ENCODE measurements at places on chromosomes 1 and 21.

DNA sequence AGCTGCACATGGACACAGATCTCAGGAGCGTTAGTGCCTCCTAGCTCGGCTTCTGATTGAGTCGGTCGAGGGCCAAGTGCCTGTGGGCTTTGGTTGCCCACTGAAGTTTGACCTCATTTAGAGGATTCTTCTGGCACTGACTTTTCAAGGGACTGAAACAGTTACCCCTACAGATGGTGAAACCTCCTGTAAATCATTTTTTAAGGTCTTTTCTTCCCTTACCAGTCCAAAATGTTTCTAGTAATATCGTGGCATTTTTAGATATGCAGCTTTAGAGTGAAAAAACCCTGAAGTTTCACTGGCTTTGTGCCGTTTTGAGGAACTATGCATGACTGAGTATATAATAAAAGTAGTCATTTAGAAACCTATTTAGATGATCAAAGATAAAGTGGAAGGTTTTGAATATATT lies 34.7 kb upstream of the L1TD1 start:
- no peak for DNase-seq

DNA sequence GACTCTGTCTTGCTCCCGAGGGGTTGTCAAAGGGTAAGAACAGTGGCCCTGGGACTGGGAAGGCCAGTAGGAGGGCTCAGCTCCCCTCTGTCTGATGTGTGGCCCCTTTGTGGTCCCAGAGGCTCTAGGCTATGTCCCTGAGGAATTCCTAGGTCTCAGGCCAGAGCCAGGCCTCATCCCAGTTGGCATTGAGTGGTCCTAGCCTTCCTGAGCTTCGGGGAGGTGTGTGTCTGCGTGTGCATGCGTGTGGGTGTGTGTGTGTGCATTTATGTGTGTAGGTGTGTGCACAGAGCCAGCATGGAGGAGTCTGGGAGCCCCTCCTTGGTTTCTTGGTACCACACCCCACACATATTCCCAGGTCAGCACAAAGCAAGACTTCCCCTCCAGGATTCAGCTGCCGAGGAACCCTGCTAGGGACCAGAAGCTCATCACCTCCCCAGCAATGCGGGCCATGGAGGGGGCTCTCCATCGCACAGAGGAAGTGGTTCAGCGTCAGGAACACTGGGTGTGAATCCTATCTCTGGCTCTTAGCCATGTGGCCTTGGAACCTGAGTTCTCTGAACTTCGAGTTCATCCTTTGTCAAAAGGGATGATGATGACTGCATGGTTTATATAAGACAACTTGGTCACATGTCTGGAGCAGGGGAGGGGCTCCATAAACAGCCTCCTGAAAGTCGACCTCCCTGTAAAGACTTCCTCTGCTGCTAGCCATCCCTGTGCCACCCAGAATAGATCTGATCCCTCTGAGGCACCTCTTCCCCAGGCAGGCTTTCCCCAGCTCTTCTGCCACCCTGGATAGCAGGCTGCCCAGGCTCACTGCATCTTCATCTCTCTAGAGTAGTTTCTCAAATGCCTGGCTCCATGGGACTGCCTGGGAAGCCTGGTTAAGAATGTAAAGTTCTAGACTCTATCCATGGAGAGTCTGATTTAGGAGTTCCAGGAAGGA lies 8.3 kb upstream of the EPS8L3 start:
- no peak for DNase-seq

DNA sequence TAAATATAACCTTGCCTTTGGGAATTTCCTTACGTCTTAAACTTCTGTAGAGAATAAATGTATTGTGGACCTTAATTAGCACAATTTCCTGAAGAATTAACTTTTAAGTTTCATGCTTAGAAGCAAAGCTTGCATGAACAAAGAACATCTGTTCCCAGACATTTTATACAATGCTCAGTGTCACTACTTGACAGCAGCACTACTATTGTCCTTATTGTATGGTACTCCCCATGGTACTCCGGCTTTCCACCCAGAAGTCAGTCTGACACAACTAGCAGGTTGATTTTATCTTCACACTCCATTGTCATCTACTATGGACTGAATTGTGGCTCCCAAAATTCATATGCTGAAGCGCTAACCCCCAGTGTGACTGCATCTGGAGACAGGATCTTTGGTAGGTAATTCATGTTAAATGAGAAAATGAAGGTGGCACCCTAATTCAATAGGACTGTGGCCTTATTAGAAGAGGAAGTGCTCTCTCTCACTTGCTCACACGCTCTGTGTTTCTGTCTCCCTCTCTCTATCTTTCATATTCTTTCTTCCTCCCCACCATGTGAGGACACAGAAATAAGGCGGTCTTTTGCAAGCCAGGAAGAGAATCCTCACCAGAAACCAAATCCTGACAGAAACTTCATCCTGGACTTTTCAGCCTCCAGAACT lies 10.7 kb upstream of the OR2B11 start:
- no peak for DNase-seq

DNA sequence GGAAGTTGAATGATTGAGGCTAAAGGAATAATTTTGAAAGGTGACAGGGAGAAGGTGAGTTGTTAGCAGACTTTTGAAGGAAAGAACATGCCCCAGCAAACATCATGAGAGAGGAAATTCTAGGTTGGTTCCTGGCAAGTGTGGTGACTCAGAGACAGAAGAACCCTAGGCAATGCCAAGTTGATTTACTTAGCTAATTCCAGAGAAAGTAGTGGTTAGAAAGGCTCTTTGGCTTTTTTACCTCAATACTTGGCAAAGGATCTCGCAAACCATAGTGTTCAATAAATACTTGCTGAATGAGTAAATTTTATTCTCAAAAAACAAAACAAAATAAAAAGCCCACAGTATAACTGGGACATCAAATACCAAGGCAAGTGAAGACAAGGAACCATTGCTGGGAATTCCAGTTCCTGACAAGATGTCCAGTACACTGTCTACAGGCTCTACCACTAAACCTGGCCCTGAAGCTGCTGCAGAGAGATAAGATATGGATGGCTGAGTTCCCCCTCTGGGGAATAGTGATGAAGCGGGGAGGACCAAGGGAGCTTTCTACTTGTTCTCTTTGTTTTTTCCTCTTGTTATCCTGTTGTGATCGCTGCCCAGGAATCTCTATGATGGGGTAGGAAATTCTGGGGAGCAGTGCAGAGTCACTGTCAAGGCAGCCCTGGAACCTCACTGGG lies 48.2 kb downstream of the IL12RB2 start:
- no peak for DNase-seq

GRCh38 chr1:32448773-32449456 lies 16.0 kb upstream of the ZBTB8B start:
- peak; percentile 60 for DNase-seq

- DNase-seq, result no peak
Measured at GRCh38 chr21:33278721-33279120, 12.6 kb downstream of the IL10RB start.

DNA sequence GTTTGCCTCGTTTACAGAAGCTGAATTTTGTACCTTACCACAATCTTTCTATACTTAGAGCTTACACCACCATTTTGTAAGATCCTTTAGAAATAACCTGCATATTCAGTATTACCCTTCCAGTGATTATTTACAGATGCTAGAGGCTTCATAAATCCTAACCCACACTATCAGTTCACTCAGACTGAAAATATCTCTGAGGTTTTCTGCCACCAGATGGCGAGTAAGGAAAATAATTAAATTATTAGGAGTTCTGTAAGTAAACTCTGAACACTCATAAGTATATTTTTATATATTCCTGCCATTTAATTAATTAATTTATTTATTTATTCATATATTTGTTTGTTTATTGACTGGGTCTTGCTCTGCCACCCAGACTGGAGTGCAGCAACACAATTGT lies 1635.2 kb downstream of the PLA2G4A start:
- no peak for DNase-seq

- no peak for DNase-seq
Measured at GRCh38 chr1:181075766-181076350, 12.6 kb upstream of the IER5 start.

- DNase-seq, result peak; percentile 46
Measured at GRCh38 chr1:164575356-164575886, 16.4 kb downstream of the PBX1 start.

DNA sequence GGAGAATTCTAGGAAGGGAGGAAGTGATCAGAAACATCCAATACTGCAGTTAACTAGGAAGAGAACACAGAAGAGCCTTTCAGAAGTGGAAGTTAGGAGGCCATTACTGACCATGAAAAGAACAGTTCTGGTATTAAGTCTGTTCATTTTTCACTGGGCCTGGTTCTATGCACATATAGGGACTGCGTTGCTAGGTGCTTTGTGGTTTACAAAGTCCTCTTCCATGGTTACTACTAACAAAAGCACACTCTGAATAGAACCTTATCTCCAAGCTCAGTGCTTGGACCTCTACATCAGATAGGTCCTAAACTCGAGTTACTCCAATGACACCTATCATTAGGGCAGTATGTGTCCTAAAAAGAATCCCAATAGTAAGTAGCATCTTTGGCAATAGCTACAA lies 75.4 kb downstream of the RPAP2 start:
- no peak for DNase-seq

DNA sequence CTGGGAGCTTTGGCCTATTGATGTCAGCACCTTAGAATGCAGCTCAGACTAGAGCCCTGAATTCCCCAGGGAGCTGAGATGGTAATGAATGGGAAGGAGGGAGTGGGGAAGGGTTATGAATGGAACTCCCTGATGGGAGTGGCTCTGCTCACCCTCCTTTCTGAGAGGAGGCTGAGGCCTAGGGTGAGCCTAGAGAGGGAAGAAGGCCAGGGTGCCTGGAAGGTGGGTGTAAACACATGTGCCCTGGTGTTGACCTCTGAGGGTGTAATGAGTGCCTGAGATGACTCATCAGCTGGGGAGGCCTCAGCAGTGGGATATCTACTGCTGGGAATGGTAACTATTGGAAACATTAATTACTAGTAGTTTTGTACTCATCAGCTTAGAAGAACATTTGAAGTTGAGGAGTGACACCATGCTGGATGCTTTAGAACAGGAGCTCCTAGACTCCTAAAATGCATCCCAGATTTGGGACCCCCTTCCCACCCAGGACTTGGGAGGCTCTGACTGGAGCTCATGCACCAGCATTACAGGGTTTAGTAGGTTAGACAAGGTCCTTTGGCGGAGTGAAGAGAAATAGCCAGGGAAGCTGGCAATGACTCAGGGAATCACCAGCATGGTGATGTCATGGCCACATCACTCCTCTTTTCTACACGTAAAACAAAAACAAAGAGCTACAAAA lies 16.0 kb upstream of the PIGV start:
- DNase-seq, result peak; percentile 57

- DNase-seq, result no peak
Measured at GRCh38 chr1:171739656-171740055, 2.2 kb downstream of the VAMP4 start.

- no peak for DNase-seq
Measured at GRCh38 chr1:114209971-114210370, 56.3 kb upstream of the SYT6 start.

DNA sequence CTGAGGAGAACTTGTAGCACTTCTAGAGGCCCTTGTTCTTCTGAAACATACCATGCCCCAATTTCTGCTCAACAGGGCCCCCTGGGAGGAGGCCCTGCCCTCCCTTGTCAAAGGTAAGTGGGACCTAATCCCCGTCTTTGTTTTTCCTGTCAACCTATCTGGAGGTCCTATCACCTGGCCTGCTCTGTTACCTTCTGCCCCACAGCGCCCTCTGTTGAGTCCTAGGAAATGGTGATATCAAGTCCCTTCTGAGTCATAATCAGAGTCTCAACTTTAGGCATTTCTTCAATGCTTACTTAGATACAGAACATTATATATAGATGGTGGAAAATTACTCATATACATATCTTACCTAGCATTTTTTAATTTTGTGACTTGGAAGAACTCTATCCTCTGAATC lies 28.2 kb upstream of the FCRL4 start:
- peak; percentile 25 for DNase-seq

DNA sequence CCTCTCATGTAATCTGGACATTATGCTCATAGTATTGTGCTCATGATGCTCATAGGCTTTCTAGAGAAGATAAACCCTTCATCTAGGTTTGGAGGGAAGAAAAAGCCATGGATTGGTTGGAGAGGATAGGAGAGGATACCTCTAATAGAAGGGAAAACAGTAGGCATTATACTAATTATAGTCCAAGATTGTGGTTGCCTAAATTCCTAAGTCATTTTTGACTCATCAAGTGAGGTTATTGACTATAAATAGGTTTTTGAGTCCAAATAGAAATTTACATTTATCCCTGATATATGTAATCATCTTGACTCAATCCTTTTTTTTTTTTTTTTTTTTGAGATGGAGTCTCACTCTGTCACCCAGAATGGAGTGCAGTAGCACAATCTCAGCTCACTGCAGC lies 5.0 kb downstream of the SYT11 start:
- no peak for DNase-seq

DNA sequence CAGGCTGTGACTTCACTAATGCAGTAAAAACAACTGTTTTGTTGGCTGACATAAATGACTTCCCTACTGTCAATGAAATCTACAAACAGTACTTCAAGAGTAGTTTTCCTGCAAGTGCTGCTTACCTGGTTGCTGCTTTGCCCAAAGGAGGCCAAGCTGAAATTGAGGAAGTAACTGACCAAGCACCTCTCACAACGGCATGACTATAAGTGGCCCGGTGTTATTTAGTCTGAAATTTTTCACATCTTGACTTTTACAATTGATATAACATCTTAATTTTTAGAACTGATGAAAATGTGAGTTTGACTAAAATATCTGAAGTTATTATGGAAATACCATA lies 274.9 kb upstream of the NR5A2 start:
- no peak for DNase-seq

- no peak for DNase-seq
Measured at GRCh38 chr1:228079601-228080263, 2.8 kb upstream of the ARF1 start.

DNA sequence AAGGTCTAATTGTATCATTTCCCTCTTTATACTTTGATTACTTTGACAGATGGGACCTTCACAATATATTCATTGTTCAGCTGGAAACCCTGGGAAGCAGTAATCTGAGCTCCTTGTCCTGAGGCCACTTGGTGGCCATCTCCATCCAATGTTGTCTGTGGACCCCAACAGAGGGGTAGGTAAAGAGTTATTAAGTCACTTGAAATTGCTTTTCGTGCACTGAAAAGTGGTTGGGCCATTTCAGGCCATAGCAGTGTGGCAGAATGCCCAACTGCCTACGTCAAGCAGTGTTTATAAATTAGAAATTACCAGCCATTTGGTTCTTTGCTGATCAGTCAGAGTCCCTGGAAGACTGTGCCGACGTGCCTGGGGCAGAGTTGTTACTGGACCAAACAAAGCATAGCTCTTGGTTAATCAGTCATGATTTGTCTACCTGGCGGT lies 308.3 kb upstream of the USP25 start:
- DNase-seq, result peak; percentile 31

DNA sequence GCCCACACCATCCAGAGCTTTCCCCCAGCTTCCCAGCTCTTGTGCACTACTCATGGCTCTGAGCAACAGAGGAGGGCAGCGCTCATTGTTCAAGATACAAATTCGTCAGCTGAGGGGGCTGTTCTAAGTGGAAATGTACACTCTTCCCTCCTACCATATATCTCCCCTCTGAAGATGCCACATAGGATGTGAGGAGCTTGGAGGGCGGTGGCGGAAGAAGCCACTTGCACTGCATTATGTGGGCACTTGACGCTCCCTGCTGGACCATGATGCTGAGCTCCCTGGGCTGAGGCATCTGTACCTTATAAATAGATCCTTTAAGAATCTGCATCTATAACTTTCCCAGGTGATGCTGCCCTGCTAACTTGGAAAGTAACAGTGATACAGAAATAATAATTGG lies 477.6 kb upstream of the DEPDC1 start:
- DNase-seq, result no peak

- DNase-seq, result no peak
Measured at GRCh38 chr1:33142483-33143064, 39.3 kb downstream of the TRIM62 start.

Measured in ELF-1 (cell line).